ENCODE measurements at places on chromosomes 6 and 20. TPM values are rescaled to one million over a fixed set of nuclear protein-coding genes. Genes with fewer than 3 reads are reported as not detected.

TNF gene
- total RNA-seq = 1.7 TPM

MRPS26 gene
- 84.9 TPM for total RNA-seq

SULF2 gene
- 74.4 TPM for total RNA-seq

TCF15 gene
- not detected for total RNA-seq

GABRR1 gene
- total RNA-seq = not detected

MRAP2 gene
- 8.4 TPM for total RNA-seq

COL21A1 gene
- total RNA-seq = 0.39 TPM

HSPA1L gene
- total RNA-seq = 0.68 TPM

ADGRB3 gene
- total RNA-seq = under 0.01 TPM

TAAR9 gene
- not detected for total RNA-seq

PTGIS gene
- 0.24 TPM for total RNA-seq

RAD21L1 gene
- 0.98 TPM for total RNA-seq

RFX6 gene
- total RNA-seq = not detected

ELOVL4 gene
- 1.7 TPM for total RNA-seq

MDFI gene
- 5.0 TPM for total RNA-seq

SSTR4 gene
- not detected for total RNA-seq

OPN5 gene
- not detected for total RNA-seq

NMBR gene
- total RNA-seq = not detected

GNMT gene
- not detected for total RNA-seq

ADGRF5 gene
- total RNA-seq = 0.20 TPM

KIFC1 gene
- 125 TPM for total RNA-seq

LHFPL5 gene
- total RNA-seq = not detected

TRIM10 gene
- not detected for total RNA-seq

PACSIN1 gene
- total RNA-seq = not detected

SCUBE3 gene
- 0.10 TPM for total RNA-seq

PGC gene
- not detected for total RNA-seq

CPNE5 gene
- not detected for total RNA-seq

REM1 gene
- total RNA-seq = 0.39 TPM

STMND1 gene
- not detected for total RNA-seq

GJA1 gene
- 20.7 TPM for total RNA-seq

OSER1 gene
- total RNA-seq = 89.0 TPM

CST7 gene
- total RNA-seq = 77.4 TPM

SIM1 gene
- total RNA-seq = not detected

ADGRG6 gene
- 1.4 TPM for total RNA-seq

All from RPMI7951 (cell line).